Activated CD4-positive, alpha-beta T cell treated with anti-CD3 and anti-CD28 coated beads, Interleukin-2, amount 50 U/mL, for 1 hour (primary cell): ENCODE measurements at places on chromosomes 2 and 18.

DNA sequence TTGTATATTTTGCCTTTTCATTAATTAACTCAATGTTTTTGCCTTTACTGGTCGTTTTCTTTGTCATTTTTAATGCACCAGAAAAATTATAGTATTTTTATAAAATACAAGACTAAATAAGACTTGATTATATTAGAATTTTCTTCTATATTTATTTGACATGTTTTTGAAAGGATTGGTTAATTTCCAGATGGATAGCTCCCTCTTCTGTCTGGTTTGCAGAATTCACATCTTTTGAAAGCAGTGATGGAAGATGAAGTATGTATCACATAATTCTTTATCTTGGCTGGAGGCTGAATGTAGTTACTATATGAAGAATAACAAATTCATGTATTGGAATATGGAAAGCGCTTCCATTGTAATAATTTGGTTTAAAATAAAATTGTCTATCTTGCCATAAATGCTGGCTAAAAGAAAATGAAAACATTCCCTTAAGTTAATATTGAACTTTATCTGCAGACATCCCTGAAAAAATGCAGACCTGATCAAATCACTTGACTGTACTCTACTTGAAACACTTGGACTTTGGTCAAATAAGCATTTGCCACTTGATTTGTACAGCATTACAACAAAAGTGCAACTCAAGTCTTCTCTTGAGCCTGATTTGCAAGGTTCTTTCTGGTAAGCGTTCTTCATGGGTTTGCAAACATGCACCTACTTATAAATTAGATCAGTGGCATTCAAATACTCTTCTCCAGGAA lies 86.3 kb upstream of the EFEMP1 start:
- DNase-seq, result no peak

DNA sequence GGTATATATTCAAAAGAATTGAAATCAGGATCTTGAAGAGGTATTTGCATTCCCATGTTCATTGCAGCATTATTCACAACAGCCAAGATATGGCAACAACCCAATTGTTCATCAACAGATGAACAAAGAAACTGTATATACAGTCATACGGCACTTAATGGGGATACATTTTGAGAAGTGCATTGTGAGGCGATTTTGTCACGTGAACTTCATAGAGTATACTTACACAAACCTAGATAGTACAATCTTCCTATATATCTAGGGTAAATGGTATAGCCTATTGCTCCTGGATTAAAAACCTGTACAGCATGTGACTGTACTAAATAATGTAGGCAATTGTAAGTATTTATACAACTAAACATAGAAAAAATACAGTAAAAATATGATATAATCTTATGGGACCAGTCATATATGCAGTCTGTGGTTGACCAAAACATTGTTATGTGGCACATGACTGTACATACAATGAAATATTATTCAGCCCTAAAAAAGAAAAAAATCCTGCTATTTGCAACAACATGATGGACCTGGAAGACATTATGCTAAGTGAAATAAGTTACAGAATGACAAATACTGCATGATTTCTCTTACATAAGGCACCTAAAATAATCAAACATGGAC lies 9.2 kb upstream of the BBS5 start:
- DNase-seq, result no peak

- DNase-seq, result no peak
Observed at GRCh38 chr2:41199334-41199733, 747.4 kb upstream of the SLC8A1 start.

DNA sequence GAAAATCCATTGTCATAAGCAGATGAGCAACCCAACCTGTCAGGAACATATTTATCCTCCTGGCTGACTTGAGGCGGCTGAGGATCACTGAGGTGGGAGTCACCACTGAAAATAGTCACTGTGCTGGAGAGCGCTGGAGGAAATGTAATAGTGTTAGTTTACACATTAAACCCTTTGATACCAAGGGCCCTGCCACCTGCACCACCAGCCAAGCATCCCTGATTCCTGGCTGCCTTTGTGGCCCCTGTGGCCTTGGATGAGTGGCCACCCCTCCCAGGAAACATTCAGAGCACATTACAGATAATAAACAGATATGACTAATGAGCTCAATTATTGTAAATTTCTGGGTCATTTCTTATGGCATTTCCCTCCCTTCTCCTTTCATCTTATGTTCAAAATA lies 105.9 kb downstream of the LYPD1 start:
- no peak for DNase-seq

- no peak for DNase-seq
Observed at GRCh38 chr2:210370562-210370961, 55.6 kb upstream of the MYL1 start.

GRCh38 chr2:106708209-106708608 lies 177.8 kb downstream of the ST6GAL2 start:
- no peak for DNase-seq

- no peak for DNase-seq
Observed at GRCh38 chr2:98548920-98549818, 59.1 kb downstream of the COA5 start.

- no peak for DNase-seq
Observed at GRCh38 chr2:240791221-240791800, 28.7 kb downstream of the KIF1A start.

- DNase-seq, result no peak
Observed at GRCh38 chr18:8951491-8951890, 151.0 kb upstream of the NDUFV2 start.

DNA sequence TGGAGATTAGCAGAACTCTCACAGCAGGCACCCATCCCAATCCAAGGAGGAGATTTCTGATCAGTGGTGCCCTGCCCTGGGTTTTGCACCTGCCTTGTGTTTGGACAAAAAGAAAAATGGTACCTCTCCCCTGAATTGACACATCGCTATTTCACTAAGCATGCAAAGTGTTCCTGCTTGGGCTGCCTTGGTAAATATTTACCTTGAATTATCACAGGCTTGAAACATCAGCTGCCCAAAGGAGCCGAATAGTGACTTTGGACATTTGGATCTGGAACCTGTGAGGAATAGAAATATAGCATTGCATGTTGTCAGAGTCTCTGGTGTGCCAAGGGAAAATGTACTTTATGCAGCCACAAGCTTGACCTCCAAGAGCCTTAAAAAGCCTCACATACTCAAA lies 926.4 kb upstream of the FANCL start:
- DNase-seq, result no peak

DNA sequence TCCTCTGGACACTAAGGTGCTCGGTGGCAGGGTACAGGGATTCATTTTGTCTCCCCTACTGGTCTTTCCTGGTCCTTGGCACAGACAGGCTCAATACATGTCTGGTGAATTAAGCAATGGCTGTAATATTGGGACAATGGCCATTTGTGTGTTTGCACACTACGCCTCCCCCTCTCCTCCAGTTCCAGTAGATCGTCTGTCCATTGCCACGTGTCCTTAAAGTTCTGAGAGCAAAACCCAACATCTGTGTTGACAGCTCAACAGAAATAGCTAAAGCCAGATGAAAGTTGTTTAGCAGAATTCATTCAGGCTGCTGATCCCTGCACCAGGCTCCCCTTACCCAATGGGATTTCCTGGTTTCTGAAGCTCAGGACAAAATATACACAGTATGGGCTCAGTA lies 9.0 kb upstream of the FABP1 start:
- DNase-seq, result no peak

GRCh38 chr2:215063526-215063925 lies 74.9 kb downstream of the ABCA12 start:
- DNase-seq, result no peak

- DNase-seq, result no peak
Observed at GRCh38 chr2:11995456-11995855, 249.0 kb downstream of the LPIN1 start.

DNA sequence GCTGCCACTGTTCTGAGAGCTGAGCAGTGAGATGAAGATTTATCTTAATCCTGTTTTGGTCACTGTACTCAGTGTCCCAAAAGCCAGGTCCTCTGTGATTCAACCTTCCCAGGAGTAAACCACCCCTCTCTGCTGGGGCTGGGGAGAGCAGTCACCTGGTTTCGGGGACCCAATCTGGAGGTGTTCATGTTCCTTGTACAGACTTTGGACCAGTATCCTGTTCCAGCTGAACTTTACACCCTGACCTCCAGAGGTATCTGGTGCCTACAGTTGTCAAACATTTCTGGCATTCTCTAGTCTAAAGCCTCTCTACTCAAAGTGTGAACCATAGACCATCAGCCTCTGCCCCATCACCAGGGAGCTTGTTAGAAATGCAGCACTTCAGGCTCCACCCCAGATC lies 22.1 kb downstream of the CERS6 start:
- DNase-seq, result no peak

- no peak for DNase-seq
Observed at GRCh38 chr2:66521291-66521922, 86.5 kb downstream of the MEIS1 start.

GRCh38 chr2:207238831-207239701 lies 73.3 kb upstream of the KLF7 start:
- DNase-seq, result no peak
